Fibroblast of lung (primary cell): ENCODE measurements at places on chromosomes 1 and 21. TPM values are rescaled to one million over a fixed set of nuclear protein-coding genes. Genes with fewer than 3 reads are reported as not detected.

DNA sequence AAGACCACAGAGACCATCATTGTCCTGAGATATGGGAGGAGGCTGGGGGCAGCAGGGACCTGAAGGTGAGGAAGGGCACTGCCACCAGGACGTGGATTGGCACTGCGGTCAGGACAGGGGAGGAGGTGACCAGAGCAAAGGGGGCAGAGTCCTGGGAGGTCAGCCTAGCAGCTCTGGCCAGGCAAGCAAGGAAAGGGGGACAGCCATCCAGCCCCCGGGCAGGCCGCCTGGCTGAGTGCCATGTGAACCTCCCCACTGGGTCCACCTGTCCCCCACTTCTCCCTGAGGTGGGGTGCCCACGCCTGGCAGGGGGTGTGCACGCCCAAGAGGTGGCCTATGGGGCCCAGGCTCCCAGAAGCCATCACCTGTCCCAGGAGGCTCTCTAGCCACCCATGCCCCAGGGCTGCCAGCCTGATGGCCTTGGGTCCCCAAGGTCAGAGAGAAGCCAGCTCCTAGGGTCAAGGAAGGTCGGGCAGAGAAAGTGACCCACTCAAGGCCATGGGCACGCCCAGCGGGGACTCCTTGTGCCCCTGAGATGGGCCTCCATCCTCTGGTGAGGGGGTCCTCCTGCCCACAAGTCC, 17.6 kb upstream of the PTTG1IP start:
- DNase-seq: no peak

- DNase-seq: peak; percentile 88
Measured at GRCh38 chr21:43609501-43610340, 49.6 kb downstream of the HSF2BP start.

GRCh38 chr1:12587981-12588640, 29.9 kb downstream of the DHRS3 start:
- DNase-seq: peak; percentile 89

Gene LHX8
- not detected in 2 replicates for polyA plus RNA-seq

DNA sequence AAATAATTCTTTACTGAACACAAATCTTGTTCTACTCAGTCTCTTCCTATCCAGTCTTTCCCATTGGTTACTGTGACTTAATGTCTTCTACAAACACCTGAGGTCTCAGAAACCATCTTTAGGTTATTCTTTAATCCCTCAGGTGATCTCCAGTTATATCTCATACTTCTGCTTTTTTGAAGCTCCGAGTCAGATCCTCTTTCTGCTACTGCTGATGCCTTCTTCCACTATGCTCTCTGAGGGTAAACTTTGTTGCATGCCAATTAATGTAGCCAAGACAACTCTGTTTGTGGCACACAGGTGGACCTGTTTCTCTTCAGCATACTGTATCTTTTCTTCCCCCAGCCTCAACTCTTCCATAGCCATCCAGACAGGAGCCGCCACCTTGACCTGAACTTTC, 3.1 kb upstream of the APCS start:
- DNase-seq: no peak

DNA sequence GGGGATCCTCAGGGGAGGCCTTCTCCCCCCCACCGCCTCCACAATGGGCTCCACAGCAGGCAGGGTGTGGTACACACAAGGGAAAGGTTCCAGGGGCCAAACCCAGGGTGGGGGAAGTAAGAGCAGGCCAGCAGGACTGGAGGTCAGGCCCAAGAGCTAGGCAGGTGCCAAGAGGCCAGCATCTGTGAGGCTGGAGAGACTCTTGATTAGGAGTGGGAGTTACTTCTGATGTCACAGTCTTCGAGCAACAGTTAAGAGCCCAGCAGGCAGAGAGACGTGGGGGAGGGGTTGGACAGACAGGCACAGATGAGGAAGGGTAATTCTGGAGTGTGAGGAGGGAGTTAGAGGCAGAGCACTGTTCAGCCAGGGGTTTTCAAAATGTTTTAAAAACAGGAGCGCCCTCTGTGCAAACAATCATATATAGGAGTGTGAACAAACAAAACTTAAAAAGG, 55.8 kb downstream of the SLC9A1 start:
- peak; percentile 79 for DNase-seq
